Stimulated activated CD4-positive, alpha-beta T cell treated with anti-CD3 and anti-CD28 coated beads, TNF-alpha, amount 100 ng/mL, for 1 hour (primary cell): ENCODE measurements at places on chromosomes 6 and 20.

DNA sequence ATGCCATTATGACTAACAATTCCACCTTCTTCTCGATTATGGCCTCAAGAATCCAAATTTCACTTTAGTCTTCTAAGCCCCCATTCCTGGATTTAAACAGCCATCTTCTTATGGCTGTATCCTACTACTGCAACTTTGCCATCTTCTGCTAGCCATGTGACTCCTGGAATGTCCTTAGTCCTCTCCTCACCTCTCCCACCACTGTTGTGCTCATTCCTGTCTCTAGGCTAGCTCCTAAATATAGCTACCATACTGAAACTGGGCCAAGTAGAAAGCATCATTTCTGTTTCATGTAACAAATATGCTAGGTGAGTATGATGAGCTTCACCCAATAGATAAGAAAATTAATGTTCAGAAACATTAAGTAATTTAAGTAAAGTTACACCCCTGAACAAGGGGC lies 313.1 kb downstream of the CLVS2 start:
- DNase-seq, result no peak

DNA sequence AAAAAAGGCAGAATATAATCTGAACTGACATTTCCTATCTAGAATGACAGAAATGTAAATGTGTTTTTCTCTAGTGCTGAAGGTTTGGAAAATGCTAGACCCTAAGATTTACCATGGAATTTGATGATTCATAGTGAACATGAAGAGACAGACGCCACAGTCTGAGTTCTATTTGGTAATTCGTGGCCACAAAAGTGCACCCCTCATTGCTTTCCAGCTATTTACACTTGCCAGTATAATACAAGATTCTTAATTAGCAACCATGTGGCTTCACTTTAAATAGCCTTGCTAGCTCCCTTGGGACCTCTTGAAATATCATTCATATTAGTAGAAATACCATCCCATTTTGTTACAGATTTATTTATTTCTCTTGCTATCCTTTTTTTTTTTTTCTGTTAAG lies 636.8 kb downstream of the PRKN start:
- no peak for DNase-seq

DNA sequence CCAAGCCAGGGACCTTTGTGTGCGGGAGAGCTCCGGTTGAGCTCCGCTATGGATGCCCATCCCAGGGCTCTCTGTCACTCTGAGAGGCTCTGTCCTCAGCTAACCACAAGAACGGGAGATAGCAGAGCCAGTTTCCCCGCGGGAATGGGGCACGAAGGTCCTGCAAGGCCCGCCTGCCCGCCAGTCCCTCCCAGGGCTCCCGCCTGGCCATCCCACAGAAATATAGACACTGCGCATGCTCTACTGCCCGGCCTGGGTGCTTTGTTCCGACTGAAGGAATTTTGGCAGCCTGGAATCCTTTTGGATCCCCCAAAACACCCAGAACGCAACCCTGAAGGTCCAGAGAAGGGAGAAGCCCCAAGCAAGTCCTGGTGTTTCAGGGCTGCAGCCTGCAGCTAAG lies 8.6 kb upstream of the DEFB110 start:
- DNase-seq, result no peak

DNA sequence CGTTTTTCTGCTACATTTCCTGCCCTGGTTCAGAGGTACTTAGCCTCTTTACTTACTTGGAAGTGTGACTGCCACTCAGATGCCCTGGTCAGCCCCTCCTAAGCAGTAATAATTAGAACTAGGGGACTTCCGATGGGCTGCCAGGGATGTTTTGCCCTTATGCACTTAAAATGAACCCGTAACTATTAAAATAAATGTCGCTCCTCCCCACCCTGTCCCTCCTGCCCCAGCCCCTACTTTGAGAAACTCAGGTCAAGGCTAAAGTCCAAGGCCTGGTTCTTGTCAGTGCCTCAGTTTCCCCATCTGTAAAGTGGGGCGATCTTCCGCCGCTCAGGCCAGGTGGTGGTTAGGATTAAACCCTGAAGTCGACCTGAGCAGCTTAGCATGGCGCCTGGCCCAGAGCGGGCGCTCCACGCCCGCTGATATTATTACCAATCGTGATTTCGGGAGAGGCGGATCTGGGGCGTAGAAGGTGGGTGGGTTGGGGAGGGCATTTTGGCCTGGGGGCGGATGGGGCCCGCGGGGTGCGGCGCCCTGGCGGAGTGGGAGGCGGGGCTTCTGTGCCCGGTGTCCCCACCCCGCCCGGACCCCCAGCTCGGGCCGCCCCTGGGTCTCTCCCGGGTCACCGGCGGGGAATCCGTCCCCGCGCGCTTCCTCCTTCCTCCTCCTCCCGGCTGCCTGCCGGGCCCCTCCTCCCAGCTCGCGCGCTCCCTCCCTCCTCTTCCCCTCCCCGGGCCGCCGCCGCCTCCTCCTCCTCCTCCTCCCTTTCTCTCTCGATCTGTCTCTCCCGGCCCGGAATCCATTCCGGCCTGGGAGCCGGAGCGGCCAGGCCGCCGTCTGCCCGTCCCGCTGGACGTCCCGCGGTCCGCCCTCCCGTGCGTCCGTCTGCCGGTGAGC lies at the start of gene SRC:
TSS of gene SRC (plus strand) at position 802 of the 897 bp plus-strand sequence. CDS start 38,014 bp downstream, outside the sequence.
- no peak for DNase-seq

GRCh38 chr20:8213831-8214587 lies 81.9 kb downstream of the PLCB1 start:
- DNase-seq, result no peak

DNA sequence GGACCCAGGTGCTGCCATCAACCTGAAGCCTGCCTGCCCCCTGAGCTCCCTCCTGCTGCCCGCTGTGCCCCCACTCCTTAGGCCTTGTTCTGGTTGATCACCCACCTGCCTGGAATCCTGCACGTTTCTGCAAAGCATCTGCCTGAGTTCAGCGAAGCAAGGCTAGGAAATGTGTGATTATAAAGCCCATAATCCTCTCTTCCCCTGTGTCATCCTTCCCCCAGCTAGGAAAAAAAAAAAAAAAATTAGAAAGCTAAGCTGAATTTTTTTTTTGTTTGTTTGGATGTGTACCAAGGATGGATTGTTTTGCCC lies 93.2 kb downstream of the FOXA2 start:
- DNase-seq, result no peak

DNA sequence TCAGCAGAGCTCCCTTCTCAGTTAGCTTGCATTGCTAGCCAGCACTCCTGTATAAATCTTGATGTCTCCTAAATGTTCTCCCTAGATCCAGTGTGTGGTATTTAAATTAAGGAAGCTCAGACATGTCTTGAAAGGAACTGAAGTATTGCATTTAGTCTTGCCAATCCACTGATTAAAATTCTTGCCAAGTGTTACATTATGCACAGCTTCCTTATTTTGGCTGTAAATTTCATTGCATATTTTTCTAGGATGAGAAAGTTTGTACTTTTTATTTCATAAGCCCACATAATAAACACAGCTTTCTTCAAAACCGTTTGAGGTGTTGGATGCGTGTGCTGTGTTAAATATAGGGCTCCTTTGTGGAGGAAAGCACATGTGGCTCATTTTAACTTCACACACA lies 329.8 kb upstream of the FLRT3 start:
- DNase-seq, result no peak

- DNase-seq, result no peak
These were observed 57.6 kb downstream of the GCNT2 start for GRCh38 chr6:10578723-10579122.

- DNase-seq, result no peak
These were observed 862 bp upstream of the SOBP start for GRCh38 chr6:107488875-107489635.

DNA sequence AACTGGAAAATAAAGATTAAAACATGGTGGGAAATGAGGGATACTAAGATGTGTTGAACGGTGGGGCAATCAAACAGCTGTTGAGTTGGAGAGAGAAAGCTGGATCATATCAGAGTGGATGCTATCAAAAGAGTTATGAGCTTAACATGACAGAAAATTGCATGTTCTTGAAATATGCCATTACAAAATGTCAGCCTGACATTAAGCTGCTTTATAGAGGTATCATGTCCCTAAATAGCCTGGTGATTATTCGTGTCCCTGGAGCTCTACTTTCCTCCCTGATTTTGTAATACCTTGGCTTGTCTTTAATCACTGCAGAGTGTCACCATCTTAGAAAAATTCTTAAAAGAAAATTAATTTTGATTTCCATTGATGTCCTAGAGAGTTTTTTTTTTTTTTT lies 223.1 kb downstream of the PHF3 start:
- DNase-seq, result no peak

GRCh38 chr20:21835042-21835441 lies 129.6 kb downstream of the PAX1 start:
- DNase-seq, result no peak

DNA sequence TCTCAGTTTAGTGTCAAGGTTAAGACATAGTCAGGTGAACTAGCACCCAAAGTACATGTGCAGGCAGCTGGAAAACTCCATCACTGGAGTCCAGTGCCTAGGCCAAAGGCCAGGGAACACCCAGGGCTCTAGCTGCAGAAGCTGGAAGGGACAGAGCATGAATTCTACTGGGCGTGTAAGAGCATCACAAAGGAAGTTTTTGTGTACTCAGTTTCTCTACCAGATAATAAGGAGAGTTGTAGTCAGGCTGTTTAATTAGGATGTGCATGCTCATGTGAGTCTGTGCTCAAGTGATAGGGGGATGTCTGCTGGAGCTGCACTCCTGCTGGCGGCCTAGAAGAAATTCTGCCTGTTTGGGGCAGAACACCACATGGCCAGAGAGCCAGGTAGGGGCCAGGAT lies 8.1 kb downstream of the L3MBTL1 start:
- no peak for DNase-seq

DNA sequence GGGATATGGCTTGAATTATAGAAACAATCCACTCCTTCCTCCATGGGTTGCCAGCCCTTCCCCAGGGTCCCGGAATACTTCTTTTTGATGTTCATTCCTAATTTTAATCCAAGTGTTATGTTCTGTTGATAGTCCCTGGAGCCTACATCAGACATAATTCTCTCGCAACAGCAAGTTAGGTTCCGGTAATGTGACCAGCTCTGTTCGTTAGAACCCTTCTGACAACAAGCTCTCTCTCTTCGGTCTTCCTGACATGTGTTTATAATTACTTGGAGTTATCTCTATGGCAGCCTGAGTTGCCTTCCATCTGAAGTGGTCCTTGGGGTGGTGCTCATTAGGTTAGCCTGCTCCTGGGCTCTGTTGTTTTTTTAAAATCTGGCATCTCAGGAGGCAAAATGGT lies 506.9 kb upstream of the JARID2 start:
- no peak for DNase-seq

- DNase-seq, result no peak
These were observed 151.0 kb downstream of the SCML4 start for GRCh38 chr6:107673076-107673494.

DNA sequence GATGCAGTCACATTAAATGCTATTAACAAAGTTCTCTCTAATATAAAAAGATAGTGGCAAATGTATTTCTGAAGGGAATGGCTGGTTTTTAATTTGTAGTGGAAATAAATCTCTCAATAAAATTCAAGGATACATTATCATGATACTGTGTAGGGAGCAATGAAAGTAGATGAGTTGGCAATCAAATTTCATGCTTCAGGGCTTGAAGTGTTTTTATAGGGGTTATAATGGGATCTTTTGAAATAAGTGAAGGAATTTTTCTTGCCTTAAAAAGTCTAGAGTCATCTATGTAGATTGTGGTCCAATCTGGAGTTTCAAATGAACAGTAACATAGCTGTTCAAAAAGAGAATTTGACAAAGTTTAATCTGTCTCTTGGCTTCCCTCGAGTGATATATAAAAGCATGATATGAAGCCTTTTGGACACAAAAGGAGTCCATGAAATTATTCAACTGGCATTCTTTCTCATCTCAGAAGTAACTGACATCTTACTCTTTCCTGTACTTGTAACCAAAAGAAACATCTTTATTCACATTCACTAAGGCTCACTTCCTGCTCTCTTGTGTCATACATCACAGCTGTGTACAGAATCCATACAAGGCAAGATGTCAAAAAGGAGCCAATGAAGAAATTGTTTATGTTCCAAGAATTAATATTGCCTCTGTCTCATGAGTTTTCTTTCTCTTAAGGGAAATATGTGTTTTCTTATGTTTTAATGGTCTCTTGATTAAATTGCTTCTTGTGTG lies 591.0 kb upstream of the GJE1 start:
- no peak for DNase-seq

DNA sequence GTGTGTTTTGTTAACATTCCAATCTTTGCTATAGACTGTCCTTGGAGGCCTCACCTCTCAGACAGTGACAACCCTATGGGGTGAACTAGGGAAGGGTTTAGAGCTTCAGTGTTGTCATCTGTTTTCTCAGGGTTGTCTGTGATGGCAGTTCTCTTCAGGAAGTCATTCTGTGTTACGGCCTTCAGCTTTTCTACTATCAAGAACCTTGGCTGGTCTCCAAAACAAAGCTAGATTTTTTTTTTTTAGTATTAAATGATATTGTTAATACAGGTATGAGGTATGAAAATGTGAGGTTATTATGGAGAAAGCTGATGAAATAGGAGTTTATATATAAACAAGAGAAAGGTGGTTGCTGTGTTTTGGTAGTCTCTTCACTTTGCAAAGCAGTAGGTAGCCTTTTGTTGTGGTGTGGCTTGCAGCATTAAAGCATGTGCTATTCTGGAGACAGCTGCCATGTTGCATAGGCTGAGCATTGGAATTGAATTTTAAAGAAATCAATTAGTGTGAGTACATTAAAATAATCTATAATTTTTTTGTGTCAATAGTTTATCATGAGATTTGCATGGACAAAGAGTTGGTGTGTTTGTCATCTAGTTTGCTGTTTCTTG lies 162.6 kb downstream of the CARMIL1 start:
- DNase-seq, result no peak

- DNase-seq, result no peak
These were observed 731.6 kb upstream of the GJE1 start for GRCh38 chr6:141401168-141401567.

DNA sequence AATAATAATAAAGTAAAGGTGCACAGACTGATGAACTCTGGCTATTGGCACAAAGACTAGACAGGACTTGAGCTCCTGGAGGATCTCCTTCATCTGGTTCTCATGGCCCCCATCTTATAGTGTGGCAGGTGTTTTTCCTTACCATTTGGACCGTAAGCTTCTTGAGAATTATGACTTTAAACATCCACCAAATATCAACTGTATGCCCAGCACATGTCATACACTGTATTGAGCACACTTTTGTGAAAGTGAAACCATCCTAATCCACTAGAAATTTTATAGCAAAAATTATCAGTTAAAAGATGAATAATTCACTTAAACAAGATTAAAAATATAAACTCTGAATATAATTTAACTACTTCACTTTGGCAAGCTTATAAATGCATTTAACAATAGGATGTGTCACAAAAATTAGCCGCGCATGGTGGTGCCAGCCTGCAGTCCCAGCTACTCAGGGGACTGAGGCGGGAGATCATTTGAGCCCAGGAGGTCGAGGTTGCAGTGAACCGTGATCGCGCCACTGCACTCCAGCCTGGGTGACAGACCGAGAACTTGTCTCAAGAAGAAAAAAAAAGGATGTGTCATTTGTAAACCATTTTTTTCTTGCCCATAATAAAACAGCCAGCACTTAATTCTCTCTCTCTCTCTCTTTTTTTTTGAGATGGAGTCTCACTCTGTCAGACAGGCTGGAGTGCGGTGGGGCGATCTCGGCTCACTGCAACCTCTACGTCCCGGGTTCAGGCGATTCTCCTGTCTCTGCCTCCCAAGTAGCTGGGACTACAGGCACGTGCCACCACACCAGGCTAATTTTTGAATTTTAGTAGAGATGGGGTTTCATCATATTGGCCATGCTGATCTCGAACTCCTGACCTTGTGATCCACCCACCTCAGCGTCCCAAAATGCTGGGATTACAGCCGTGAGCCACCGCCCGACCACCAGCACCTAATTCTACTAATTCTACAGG lies 9.1 kb downstream of the HIVEP2 start:
- DNase-seq, result no peak

GRCh38 chr6:34912715-34913464 lies 23.8 kb downstream of the ANKS1A start:
- DNase-seq, result no peak

GRCh38 chr6:64590965-64591675 lies 955.5 kb downstream of the PHF3 start:
- DNase-seq, result no peak
